T-cell (primary cell): ENCODE measurements at places on chromosomes 4 and X.
A peak's percentile ranks its signal among the peaks of the same experiment; 100 is the strongest.

DNA sequence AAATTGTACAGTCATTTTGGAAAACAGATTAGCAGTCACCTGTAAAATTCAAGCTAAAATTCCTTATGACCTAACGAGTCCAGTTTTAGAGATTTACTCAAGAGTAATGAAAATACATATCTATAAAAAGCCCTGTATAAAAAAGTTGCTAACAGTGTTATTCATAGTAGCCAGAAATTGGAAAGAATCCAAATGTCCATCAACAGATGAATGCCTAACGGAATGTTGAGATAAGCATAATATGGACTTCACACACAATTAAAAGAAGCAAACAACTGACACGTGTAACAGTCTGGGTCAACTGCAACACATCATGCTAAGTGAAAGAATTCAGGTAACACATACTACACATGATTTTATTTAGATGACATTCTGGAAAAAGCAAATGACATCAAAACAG lies 584.8 kb upstream of the AGA start:
- no peak for DNase-seq

DNA sequence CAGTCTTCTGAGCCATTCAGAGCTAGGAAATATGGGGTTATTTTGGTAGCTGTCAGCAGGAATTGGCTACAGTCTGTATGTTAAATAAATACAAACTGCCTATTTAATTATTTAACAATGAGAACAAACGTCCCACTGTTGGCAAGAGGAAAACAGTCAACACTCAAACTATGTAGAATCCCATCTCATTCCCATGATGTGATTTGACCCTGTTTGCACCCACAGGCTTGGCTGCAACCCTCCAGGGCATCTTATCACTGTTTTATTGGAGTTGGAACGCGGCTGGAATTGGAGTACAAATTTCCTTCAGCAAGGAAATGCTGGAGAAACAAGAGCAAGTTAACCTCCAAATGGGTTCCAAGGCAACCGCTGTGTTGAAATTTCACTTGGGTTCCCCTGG lies 124.0 kb downstream of the KIT start:
- DNase-seq, result no peak

GRCh38 chr4:161657616-161658015 lies 506.2 kb downstream of the FSTL5 start:
- DNase-seq, result no peak

GRCh38 chr4:151314479-151314878 lies 10.9 kb downstream of the SH3D19 start:
- DNase-seq, result no peak

GRCh38 chrX:24561121-24561520 lies 86.0 kb downstream of the PCYT1B start:
- no peak for DNase-seq

DNA sequence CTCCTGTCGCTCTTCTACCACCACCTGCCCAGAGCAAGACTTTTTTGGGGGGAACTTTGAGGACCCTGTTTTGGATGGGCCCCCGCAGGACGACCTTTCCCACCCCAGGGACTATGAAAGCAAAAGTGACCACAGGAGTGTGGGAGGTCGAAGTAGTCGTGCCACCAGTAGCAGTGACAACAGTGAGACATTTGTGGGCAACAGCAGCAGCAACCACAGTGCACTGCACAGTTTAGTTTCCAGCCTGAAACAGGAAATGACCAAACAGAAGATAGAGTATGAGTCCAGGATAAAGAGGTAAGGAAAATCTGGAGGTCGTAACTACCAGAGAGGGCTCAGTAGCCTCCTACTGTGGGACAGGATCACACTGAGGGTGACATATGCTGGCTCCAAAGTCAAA lies 364.5 kb downstream of the MAPK10 start:
- no peak for DNase-seq

- DNase-seq, result no peak
Measured at GRCh38 chrX:35890699-35891098, 28.8 kb upstream of the CFAP47 start.

DNA sequence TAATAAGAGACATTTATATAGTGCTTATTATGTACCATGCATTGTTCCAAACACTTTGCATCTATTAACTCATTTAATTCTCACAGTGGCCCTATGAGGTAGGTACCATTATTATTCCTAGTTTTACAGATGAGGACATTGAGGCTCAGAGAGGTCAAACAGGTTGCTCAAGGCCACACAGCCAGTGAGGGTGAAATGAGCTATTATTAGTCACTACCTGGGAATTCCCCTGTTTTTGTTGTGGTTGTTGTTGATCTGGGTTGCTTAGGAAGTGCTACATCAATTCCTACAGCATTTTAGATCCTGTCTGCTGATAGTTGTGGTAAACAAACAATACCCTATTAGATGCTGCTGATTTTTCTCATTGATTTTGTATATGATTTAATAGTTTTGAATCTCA lies 41.2 kb downstream of the APLN start:
- no peak for DNase-seq

GRCh38 chr4:87849612-87850011 lies 16.8 kb downstream of the MEPE start:
- DNase-seq, result no peak

DNA sequence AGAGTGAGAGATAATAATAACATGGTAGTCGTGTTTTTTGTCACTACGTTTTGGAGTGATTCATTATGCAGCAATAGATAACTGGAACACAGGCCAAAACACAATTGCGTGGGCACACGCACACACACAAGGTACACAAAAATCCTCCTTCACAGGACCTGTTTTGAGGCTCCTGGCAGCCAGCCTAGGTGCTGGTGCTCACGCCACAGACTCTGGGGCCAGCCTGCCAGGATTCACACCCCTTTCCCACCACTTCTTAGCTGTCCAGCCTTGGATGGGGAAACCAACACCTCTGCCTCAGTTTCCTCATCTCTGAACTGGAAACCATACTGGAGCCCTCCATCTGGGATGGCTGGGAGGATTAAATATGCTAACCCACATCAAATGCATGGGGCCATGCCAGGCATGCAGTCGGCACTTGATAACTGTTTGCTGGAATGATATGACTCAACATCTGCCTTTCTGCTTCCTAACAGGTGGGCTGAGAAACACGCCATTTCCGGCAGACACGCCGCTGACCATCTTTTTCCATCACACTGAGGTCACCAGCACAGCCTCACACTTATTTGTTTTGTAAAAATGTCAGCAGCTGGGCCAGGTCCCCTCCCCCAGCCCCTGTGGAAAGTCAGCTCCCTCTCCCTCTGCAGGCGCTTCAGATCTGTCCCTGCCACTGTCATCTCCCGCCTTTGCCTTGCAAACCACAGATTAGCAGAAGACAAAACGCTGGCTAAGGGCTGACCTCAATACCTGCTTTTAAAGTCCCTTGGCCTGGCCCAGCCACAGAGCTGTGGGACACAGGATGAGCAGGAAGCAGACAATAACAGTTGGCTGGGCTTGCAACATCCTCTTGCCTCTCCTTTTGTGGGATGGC lies 237.5 kb downstream of the BCOR start:
- peak; percentile 27 for DNase-seq

GRCh38 chr4:151675411-151675971 lies 85.3 kb downstream of the GATB start:
- no peak for DNase-seq

DNA sequence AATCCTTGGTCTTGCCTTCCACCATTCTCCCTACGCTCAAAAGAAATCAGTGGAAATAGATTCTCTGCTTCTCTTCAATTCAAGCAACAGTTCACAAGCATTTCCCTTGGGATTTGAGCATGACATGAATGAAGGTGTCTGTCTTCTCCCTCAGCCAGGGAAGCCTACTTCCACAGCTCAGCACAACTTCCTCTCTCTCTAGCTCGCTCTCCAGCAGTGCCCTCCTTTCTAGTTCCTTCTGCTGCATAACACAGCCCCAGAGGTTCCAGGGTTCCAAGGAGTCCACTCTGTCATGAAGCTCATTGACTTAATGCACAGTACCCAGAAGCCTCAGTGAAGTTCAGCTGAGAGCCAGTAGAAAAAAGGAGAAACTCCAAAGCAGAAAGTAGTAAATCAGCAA lies 81.3 kb downstream of the PLS3 start:
- no peak for DNase-seq

DNA sequence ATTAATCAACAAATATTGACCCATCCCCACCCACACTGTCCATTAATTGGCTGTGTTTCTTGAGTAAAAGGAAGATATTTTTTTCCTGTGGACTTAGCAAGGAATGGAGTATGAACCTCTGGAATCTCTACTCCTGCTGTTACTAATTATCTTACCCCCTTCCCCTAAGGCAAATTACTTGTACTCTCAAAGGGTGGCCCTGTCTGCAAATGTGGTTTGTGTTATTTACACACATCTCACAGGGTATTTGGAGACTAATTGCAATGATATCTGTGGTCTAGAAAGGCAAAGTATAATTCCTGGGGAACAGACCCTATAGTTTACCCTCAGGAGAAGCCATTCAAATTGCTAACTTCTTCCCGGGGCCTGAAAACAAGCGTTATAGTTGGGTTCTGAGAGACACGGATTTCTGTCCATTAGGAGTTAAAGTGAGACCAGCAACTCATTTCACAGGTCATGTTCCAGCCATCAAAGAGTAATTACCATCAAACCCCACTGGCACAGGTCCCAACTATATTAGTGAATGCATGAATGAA lies 133.0 kb upstream of the RASGEF1B start:
- no peak for DNase-seq
